T-helper 2 cell treated with Interferon-gamma antibody and Interleukin-4, amounts not matched to agents 100 ng/mL and 5 ng/mL, for 36 hours (primary cell): ENCODE measurements at places on chromosomes 5 and 9. TPM values are rescaled to one million over a fixed set of nuclear protein-coding genes. Genes with fewer than 3 reads are reported as not detected.

The NRARP gene
- 1.5 and 1.7 TPM in 2 replicates for total RNA-seq

The SLC36A2 gene
- not detected in 2 replicates for total RNA-seq

The PCDHA10 gene
- total RNA-seq = not detected in 2 replicates

The OTP gene
- not detected in 2 replicates for total RNA-seq

The SPDL1 gene
- 36.0 and 38.5 TPM in 2 replicates for total RNA-seq

The IL9 gene
- total RNA-seq = 0.59 TPM in 1 of 2 replicates, not detected in the other

The SLC6A3 gene
- 0.39 and 0.41 TPM in 2 replicates for total RNA-seq

The SLCO4C1 gene
- total RNA-seq = 1.8 and 2.0 TPM in 2 replicates

The RFESD gene
- total RNA-seq = 4.7 and 4.9 TPM in 2 replicates

The CCNI2 gene
- total RNA-seq = 8.6 and 11.2 TPM in 2 replicates

The ATP6V1G1 gene
- total RNA-seq = 76.6 and 77.6 TPM in 2 replicates

The ST6GALNAC6 gene
- total RNA-seq = 91.4 and 96.1 TPM in 2 replicates

The LOX gene
- not detected in 2 replicates for total RNA-seq

The LHFPL2 gene
- 0.52 TPM in 1 of 2 replicates, not detected in the other for total RNA-seq

The GABRA1 gene
- not detected in 2 replicates for total RNA-seq

The PCDHB6 gene
- not detected in 2 replicates for total RNA-seq

The PANK3 gene
- total RNA-seq = 46.8 and 57.6 TPM in 2 replicates

The TAF11L4 gene
- total RNA-seq = not detected in 2 replicates

The ADAMTS13 gene
- 2.3 TPM in 2 replicates for total RNA-seq

The SPINK6 gene
- total RNA-seq = not detected in 2 replicates

The CCDC192 gene
- not detected in 2 replicates for total RNA-seq

The CCDC152 gene
- 6.3 TPM in 2 replicates for total RNA-seq

The PCDHGA3 gene
- total RNA-seq = 0.23 and 0.34 TPM in 2 replicates

The TTC16 gene
- 0.27 and 0.32 TPM in 2 replicates for total RNA-seq

The CDH18 gene
- not detected in 2 replicates for total RNA-seq

The DMAC1 gene
- 48.5 and 51.8 TPM in 2 replicates for total RNA-seq

The EEIG1 gene
- 399 and 400 TPM in 2 replicates for total RNA-seq

The C9 gene
- not detected in 2 replicates for total RNA-seq

The C7 gene
- not detected in 2 replicates for total RNA-seq

The MIGA2 gene
- 39.3 and 42.2 TPM in 2 replicates for total RNA-seq

The GBGT1 gene
- total RNA-seq = 5.7 and 6.7 TPM in 2 replicates

The DMRT3 gene
- not detected in 2 replicates for total RNA-seq

The QSOX2 gene
- total RNA-seq = 14.3 and 15.6 TPM in 2 replicates

The IFNB1 gene
- not detected in 2 replicates for total RNA-seq

The IPO11 gene
- total RNA-seq = 33.1 and 33.7 TPM in 2 replicates

The LHX6 gene
- total RNA-seq = not detected in 2 replicates

The CAMK4 gene
- total RNA-seq = 106 and 112 TPM in 2 replicates

The SPINK1 gene
- not detected in 2 replicates for total RNA-seq

The NEURL1B gene
- 2.0 and 2.2 TPM in 2 replicates for total RNA-seq
